Esophagus squamous epithelium (tissue), 5 donors: ENCODE measurements at places on chromosomes 1 and 21.

DNA sequence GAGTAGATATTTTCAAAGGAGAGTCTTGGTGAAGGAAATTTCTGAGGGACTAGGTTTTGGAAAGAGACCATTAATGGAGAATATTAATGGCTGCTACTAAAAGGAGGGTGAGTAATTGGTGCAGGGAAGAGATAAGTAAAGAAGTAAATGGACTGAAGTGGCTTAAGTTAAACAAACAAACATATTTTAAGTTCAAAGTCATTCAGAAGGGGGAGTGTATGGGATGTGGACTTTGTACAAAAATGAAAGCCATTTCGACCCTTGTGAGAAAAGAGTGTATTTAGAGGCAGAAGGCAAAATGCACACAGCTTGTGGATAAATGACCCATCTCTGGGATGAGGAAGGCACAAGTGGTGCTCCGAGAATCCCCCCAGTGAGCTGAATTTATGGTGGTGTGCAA is 171.7 kb downstream of the BACH1 start:
- DNase-seq: no peak

DNA sequence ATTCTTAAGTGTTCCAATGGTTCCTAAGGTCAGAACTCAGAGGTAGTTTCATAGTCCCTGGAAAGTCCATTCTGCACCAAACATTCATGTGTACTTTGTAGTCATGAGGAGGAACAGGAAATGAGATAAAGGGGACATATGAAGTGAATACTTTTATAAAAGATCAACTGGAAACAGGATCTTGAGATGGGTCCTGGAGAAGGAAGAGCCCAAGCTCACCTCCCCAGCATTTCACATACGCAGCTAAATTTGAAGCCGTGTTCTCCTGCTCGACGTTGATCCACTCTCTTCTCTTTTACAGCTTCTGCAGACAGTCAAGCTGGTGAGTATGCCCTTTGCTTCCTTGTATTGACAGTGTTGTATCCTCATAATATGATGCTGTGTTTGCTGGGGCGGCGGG is 429 bp downstream of the FCGR2A start:
- no peak for DNase-seq

DNA sequence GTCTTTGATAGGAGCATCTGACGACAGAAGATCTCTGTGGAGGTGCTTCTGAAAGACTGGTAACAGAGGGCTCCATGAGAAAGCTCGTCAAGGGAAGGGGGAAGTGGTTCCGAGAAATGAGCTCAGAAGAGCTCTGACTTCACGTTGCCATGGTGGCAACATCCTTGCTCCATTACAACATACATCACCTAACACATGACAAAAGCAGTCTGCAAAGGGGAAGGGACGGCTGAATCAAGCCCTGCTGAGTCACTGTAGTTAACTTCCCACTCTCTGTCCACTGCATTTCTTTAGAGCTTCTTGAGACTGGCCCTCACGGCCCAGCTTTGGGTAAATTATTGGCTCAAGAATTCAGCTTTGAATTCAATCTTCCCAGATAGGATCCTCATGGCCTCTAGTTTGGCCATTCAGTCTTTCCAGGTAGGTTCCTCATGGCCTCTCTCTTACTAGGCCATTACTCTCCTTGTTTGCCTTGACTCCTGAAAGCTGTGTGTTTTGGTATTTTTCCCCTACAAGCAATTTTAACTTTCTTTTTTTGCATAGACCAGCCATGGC is 88.0 kb upstream of the ZNF648 start:
- DNase-seq: no peak

GRCh38 chr1:53188099-53188498 is 8.5 kb upstream of the CPT2 start:
- DNase-seq: no peak

GRCh38 chr1:112935461-112936111 is 20.4 kb downstream of the SLC16A1 start:
- no peak for DNase-seq

DNA sequence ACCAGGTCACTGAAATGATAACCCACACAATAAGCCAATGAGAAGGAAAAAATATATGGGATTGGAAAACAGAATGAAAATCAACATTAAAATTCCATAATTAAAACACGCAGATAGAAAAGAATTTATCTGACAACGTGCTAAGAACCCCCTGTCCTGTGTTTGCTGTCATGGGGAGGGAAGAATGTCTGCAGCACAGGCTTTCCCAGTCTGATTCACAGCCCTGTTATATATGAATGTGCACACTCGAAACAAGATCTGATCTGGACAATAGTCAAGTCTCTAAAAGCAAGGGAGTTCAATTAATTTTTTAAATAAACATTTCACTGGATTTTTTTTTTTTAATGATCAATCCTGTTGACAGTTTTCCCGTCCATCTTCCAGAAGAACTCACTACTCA is 220.0 kb downstream of the RERE start:
- DNase-seq: no peak

GRCh38 chr1:182119631-182120030 is 58.1 kb upstream of the ZNF648 start:
- DNase-seq: no peak
